ENCODE measurements at places on chromosomes 3 and 15. TPM values are rescaled to one million over a fixed set of nuclear protein-coding genes. Genes with fewer than 3 reads are reported as not detected.

- DNase-seq = no peak
Observed at GRCh38 chr3:21644268-21644667, 106.7 kb downstream of the ZNF385D start.

DNA sequence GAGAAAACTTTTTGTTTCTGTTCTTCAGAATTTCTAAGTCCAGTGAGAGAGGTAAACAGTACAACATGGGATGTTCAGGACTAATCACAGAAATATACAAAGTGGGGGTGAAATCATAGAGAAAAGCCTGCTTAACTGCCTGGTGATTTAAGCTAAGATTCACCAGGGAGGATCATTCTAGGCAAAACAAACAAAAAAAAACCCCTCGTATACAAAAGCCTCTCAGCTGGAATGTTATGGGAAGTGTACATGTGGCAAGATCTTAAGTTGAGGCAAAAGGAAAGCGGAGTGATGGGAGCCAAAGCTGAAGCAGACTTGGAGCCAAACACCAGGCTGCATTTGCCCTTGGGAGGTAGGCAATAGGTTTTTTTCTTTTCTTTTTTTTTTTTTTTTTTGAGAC lies 40.0 kb upstream of the TJP1 start:
- no peak for DNase-seq

Gene ANKRD34C
- polyA plus RNA-seq = not detected

Gene GOLGA8S
- polyA plus RNA-seq = 0.70 TPM
